Small intestine (tissue), 16 donors: ENCODE measurements at places on chromosomes 16 and 17.

DNA sequence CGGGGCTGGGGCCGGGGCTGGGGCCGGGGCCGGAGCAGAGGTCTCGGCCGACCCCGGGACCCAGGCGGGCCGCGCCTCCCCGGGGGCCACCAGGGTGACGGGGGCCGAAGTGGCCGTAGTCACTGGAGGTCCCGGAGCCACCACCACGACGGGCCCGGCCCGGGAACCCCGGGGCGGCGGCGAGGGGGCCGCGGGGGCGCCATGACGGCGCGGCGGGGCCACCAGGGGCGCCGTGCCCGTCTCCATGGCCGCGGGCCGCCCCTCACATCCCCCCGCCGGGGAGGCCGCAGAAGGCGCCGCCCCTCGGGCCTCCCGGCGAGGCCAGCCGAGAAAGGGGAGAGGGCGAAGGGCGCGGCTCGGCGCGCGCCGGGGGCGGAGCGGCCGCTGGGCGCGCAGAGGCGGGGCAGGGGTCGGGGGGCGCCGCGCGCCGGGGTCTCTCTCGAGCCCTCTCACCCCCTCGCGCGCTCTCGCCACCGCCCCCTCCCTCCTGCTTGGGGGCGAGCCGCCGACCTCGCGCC, 297 bp downstream of the TBC1D10B start:
- H3K36me3 ChIP-seq = peaks cover 2% of the 10 kb centered on the region
- no peaks in the 10 kb centered on the region for H3K27me3 ChIP-seq
- DNase-seq = no peak

GRCh38 chr16:46629331-46630219, 8.4 kb upstream of the SHCBP1 start:
- DNase-seq = peak; percentile 48
- H3K36me3 ChIP-seq = no peaks in the 10 kb centered on the region
- no peaks in the 10 kb centered on the region for H3K4me1 ChIP-seq
- H3K4me3 ChIP-seq = no peak overlapping the region

- no peaks in the 10 kb centered on the region for H3K27me3 ChIP-seq
- no peaks in the 10 kb centered on the region for H3K4me1 ChIP-seq
- no peak for DNase-seq
- H3K4me3 ChIP-seq = no peak overlapping the region
- H3K36me3 ChIP-seq = no peaks in the 10 kb centered on the region
- H3K27ac ChIP-seq = no peak overlapping the region
These were observed 312.3 kb upstream of the KCNJ16 start for GRCh38 chr17:69762766-69763165.

DNA sequence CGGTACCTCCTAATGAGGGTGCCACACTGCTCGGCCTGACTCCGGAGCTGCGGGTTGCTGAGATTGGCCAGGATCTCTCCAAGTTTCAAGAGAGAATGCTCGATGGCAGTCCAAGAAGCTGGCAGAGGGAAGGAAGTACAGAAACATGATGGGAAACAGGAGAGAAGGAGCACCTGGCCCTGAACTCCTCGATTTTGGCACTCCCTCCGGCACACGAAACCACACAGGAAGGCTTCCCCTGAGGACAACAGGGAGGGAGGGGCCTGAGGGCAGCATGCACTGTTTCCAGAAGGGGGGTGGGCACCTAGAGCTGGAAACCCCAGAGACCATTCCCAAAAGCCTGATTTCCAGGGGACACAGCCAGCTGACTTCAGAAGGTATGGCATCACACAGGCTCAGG, 18.1 kb downstream of the CSF3 start:
- DNase-seq = no peak
- H3K36me3 ChIP-seq = peaks cover 85% of the 10 kb centered on the region
- H3K27me3 ChIP-seq = no peaks in the 10 kb centered on the region
- H3K27ac ChIP-seq = peak overlapping the region; percentile 85
- peak overlapping the region; percentile 21 for H3K4me3 ChIP-seq

GRCh38 chr17:49730078-49730784, 22.5 kb upstream of the SLC35B1 start:
- no peak overlapping the region for H3K4me3 ChIP-seq
- H3K36me3 ChIP-seq = peaks cover 2% of the 10 kb centered on the region
- no peaks in the 10 kb centered on the region for H3K4me1 ChIP-seq
- H3K27me3 ChIP-seq = no peaks in the 10 kb centered on the region

- H3K27ac ChIP-seq = no peak overlapping the region
- H3K4me1 ChIP-seq = no peaks in the 10 kb centered on the region
- no peaks in the 10 kb centered on the region for H3K27me3 ChIP-seq
- H3K36me3 ChIP-seq = no peaks in the 10 kb centered on the region
- no peak overlapping the region for H3K4me3 ChIP-seq
- DNase-seq = peak; percentile 22
These were observed 18.5 kb downstream of the RAP1GAP2 start for GRCh38 chr17:2814481-2815341.

DNA sequence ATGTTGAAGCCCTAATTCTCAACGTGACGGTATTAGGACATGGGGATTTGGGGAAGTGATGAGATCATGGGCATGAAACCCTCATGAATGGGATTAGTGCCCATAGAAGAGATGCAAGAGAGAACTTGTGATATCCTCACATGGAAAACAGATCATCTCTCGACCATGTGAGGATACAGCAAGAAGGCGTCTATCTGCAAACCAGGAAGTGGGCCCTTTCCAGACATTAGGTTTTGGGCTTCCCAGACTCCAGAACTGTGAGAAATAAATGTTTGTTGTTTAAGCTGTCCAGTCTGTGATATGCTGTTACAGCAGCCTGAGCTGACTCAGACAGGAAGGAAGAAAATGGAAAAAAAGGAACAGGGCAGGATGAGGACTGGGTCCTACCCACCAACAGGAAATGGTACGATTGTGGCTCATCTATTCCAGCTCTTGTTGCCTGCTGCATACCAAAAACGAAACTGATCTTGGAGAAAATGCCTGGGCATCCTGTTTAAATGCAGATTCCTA, 21.9 kb upstream of the SSTR2 start:
- H3K27ac ChIP-seq = no peak overlapping the region
- no peak for DNase-seq
- no peak overlapping the region for H3K4me3 ChIP-seq
- no peaks in the 10 kb centered on the region for H3K4me1 ChIP-seq
